Activated naive CD4-positive, alpha-beta T cell (primary cell): ENCODE measurements at places on chromosomes 7 and 10.

DNA sequence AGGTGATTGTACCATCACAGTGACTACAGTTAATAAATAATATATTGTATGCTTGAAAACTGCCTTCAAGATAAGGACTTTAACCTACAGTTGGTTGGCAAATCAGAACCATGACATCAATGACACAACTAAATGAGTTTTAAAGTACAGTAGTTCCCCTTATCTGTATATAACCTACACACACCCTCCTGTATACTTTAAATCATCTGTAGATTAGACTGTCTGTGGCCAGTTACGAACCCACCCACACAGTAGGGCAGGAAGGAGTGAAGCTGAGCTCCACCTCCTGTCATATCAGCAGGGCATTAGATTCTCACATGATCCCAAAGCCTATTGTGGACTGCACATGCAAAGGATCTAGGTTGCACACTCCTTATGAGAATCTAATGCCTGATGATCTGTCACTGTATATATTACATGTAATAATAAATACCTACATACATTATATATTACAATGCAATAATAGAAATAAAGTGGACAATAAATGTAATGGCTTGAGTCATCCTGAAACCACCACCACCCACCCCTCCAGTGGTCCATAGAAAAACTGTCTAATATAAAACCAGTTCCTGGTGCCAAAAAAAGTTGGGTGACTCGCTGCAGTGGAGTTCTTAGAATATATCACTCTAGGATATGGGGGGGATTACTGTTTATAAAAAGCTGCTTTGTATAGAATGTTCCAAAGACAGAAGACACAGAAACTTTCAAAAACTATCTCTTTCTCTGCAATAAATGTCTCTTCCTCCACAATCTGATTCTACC is 5.6 kb downstream of the TPK1 start:
- DNase-seq = no peak

- no peak for DNase-seq
Measured at GRCh38 chr10:90992462-90992861, 71.6 kb upstream of the ANKRD1 start.

DNA sequence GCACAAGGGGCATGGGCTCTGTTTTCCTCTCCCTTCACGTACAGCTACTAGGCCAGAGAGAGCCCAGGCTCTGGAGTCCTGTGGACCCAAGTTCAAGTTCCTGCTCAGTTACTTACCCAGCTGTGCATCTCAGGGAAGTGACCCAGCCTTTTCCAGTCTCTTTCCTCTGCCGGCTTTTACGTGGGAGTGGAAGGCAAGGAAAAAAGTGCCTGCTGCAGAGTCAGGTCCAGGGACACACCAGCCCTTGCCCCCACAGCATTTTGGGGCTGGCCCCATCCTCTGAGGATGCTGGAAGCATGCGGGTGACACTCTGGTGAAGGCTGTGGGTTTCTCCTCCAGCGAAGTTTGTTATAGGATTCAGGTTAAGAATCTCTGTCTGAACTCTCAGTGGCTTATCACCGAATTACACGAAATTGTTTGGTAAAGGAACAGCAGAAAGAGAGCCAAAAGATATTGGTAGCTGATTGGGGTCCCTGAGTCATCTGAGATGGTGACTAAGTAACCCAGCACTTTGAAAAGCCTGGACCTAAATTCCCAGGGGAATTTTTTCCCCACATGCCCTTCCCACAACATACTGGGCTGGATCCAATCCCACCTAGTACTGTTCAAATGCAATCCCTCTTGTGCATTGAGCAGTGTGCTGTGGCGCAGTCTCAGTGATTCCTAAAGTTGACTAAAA is 424.3 kb downstream of the RPS24 start:
- no peak for DNase-seq

DNA sequence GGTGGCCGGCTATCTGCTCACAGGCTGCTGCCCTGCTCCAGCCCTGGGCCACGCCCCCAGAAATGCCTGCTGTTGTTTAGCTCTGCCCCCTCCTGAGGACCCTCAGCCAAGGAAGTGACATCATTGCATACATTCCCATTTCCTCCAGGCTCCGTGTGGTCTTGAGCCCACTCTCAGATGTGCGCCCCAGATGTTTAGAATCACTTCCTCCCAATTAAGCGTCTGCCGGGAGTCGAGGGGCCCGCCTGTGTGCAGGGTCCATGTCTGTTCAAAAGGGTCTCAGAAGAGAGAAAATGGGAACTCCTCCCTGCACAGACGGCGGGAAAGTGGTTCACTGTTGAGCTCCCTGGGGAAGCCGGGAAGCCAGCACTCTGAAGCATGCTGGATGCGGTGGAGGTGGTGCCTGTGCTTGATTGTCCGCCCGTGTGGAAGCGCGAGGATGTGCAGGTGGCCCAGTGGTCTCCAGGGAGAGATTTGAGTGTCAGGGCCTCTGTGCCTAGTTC is 116.9 kb upstream of the PPIF start:
- DNase-seq = no peak

GRCh38 chr10:78038791-78039547 is 5.3 kb downstream of the RPS24 start:
- no peak for DNase-seq

DNA sequence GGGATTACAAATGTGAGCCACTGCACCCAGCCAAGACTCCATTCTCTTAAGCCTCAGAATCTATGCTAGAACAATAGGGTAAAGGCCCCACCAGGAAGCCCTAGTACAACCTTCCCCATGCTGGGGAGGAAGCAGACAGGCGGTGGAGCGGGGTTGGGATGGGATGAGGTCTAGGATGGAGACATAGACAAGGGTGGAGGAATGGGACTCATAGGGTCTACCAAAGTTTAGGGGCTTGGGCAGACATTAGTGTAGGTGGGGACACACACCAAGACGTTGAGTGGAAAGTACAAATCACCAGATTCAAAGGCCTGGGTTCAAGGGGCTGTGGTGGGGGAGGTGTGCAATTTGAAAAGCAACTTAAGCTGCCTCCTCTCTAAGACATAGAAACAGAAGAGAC is 19.3 kb downstream of the PRSS2 start:
- no peak for DNase-seq

DNA sequence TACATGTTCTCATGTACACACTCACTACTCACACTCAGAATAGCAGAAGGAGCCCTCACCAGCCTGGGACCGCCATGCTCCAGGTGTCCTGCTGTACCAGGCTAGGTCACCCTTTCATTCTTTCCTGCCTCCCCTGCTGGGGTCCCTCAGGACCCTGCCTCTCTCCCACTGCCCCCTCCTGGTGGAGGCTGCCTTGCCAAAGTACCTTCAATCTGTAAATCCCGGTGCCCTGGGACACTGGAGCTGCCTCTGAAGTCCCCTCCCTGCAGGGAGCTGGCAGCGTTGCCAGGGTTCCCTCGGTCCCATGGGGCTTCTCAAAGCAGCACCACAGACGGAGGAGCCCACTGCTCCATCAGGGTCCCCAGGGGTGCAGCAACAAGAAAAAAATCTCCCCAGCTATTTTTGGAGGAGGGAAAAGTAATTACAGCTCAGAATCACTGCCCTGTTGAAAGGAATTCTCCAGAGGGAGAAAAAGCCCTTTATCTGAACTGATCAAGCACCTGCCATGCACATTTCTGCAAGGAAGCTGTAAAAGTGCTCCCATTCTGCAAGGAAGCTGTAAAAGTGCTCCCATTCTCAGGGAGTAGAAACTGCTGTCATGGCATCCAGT is 259.9 kb downstream of the PTPRN2 start:
- DNase-seq = no peak

GRCh38 chr10:23918839-23919238 is 290.1 kb upstream of the KIAA1217 start:
- no peak for DNase-seq

DNA sequence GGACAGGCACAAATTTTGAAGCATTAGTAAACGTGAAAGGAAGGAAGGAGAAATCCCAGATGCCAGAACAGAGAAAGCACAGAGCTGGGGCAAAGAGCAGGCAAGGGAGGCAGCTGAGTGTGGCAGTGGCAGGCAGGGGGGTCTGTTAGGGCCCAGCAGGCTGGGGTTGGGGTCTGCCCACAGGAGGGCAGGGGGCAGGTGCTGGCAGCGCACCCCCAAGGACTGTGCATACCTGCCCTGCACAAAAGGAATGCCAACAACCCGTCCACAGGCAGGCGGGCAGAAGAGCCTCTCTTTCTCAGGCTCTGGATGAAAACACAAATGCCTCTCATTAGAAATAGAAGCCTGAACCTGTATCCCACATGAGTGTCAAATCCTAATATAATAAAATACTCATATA is 552.3 kb downstream of the PTPRN2 start:
- DNase-seq = no peak

DNA sequence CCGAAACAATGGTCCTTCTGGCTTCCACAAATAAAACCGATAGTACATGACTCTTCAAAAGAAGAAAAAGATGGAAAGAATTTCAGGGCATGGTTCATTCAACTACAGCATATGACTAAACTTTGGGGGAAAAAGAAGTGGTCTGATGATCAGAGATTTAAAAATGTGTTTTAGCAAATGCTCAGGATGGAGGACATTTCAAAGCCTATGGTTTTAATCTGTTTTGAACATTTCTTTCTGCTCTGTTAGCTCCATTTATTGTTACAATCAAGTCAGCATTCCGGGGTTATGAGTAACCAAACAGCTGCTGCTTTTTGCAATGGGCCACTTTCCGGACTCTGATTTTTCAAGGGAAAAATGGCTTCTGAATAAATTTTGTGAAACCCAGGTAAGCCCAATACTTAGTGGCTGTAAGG is 142.4 kb downstream of the CUBN start:
- DNase-seq = no peak

DNA sequence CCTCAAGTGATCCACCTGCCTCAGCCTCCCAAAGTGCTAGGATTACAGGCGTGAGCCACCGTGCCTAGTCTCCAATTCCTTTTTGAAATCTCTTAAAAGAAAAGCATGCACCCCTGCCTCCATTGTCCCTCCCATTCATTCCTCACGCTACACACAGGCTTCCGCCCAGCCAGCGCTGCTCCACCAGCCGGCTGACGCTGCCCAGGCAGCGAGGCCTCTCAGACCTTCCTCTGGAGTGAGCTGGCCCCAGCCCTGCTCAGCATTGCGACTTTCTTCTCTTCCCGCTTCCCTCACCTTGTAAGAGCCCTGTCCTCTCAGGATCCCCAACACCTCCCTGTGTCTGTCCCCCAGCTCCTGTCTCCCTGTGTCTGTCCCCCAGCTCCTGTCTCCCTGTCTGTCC is 23.6 kb downstream of the RGS10 start:
- no peak for DNase-seq

DNA sequence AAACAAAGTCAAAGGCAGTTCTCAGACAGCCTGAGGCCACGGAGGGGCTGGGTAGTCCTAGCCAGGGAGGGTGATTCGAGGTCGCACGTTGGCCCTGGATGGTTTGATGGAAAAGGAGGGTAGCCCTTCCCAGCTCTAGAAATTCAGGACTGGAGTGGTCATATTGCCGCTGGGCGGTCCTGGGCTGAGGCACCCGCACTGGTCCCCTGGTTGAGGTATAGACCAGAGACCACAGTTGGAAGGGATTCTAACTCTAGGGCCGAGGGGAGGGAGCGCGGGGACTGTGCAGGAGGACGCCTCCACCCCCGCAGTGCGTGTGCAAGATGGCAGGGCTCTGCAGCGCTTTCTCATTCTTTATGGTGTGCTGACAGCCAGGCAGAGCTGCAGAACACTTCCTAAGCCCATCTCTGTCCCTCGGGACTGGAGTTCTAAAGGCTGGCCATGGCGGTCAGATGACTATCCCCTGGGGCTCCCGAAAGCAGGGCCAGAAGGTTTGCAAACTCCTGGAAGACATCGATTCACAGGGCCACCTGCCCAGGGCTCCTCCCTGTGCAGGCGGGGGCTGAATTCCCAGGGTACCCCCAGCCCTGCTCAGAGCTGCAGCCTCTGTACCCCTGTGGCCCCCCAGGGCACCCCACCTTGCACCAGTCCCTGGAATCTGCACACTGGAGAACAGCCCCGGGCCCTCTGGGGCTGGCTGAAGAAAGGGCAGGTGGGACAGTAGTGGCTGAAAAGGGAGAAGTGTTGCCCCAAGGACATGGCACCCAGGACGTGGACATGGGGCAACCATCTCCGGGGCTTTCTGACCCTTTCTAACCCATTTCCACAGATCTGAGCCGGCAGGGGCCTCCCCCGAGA is 51.0 kb upstream of the ELN start:
- no peak for DNase-seq

GRCh38 chr10:42984035-42984610 is 92.7 kb upstream of the RET start:
- no peak for DNase-seq

- no peak for DNase-seq
Measured at GRCh38 chr10:116001262-116001857, 271.6 kb downstream of the GFRA1 start.

DNA sequence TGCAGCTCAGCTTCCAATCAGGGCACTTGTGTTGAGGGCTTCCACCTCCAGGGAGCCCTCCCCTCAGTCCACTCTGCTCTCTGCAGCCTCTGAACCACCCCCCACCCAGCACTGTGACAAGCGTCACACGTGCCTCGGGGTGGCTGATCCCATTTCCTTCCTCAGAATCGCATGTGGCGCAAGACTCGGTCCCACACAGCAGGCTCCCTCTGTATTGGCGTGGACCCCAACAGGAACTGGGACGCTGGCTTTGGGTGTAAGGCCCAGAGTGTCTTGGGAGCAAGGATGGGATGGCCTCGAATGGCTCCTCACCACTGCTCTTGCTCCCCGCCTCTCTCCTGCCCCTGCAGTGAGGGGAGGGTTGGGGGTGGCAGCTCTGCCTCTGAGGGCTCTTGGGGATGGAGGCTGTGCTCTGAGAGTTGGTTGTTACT is 4.1 kb downstream of the CPA1 start:
- DNase-seq = no peak

DNA sequence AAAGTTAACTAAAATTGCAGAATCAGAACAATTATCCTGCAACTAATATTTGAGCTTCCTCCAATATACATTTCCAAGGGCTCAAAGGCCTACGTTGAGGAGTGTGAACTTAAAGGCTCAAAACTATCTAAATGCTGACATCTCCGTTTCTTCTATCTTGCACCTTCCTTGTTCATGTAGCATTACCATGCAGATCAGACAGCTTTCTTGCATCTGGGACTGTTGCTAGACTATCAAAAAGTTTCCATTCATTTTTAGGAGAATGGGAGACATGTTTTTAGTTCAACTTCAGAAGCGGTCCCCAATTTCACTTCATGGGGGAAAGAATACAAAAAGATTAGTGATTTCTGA is 2.9 kb downstream of the ANKRD1 start:
- DNase-seq = no peak

DNA sequence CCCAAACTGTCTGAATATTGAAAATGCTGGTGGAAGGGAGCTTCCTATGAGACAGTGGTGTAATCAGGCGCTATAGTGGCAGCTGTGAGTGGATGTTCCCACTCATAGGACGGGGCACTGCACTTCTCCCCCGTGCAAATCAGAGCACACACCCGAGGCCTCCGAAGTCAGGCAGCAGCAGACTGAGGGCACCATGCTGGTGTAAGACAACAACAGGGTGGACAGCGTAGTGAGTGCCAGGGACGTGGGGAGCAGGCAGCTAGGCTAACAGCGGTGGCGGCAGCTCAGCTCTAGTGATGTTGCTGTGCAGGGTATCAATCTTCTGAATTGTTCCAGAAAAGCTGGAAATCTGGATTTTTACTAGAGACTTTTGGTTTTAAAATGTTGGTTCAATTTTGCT is 19.2 kb downstream of the C10orf53 start:
- no peak for DNase-seq

GRCh38 chr7:15400440-15400839 is 161.4 kb downstream of the AGMO start:
- DNase-seq = no peak
